Stimulated activated CD4-positive, alpha-beta T cell treated with anti-CD3 and anti-CD28 coated beads, TNF-alpha, amount 100 ng/mL, for 4 hours (primary cell): ENCODE measurements at places on chromosomes 2 and 18.

- DNase-seq: no peak
Measured at GRCh38 chr2:156326526-156327095, 5.9 kb downstream of the NR4A2 start.

GRCh38 chr2:147108548-147108947, 736.3 kb upstream of the ACVR2A start:
- DNase-seq: no peak

DNA sequence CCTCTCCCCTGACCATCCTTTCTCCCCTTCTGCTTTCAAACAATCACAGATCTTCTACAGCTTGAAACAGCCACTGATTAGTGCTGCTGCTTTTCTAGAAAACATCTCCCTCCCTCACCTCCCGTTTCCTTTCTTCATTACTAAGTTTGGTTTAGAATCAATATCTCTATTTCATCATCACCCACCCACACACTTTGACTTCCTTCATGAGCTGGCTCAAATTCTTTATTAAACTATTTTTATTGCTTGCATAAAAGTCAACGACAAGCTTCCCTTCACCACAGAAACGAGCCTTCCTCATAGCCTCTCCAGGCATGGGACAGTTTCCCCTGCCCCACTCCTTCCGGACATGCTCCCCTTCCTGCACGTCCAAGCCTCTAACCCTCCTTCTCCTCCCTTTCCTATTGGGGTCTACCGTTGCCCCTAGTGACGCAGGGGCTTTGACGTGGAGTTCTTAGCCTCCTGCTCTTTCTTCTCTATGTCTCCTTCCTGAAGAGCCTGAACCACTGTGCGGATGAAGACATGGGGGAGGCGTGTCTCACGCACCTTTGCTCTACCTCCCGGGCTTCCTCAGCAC, 172.0 kb downstream of the AFF3 start:
- DNase-seq: no peak

DNA sequence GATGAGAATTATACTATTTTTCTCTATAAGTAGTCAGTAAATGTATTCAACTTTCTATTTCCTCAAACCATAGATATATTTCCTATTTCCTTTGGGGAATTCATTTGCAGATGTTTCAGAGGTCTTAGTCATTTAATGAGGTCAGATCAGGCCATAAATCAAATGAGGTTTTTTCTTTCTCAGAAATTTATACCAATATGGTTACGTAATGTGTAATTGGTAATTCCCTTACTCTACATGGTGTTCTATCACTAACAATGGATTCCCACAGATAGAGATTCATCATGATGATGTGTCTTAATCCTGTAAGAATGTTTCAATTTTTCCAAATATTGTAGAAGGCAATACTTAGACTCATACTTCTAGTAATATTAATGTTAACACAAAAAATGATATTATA, 108.0 kb downstream of the DPP4 start:
- no peak for DNase-seq

DNA sequence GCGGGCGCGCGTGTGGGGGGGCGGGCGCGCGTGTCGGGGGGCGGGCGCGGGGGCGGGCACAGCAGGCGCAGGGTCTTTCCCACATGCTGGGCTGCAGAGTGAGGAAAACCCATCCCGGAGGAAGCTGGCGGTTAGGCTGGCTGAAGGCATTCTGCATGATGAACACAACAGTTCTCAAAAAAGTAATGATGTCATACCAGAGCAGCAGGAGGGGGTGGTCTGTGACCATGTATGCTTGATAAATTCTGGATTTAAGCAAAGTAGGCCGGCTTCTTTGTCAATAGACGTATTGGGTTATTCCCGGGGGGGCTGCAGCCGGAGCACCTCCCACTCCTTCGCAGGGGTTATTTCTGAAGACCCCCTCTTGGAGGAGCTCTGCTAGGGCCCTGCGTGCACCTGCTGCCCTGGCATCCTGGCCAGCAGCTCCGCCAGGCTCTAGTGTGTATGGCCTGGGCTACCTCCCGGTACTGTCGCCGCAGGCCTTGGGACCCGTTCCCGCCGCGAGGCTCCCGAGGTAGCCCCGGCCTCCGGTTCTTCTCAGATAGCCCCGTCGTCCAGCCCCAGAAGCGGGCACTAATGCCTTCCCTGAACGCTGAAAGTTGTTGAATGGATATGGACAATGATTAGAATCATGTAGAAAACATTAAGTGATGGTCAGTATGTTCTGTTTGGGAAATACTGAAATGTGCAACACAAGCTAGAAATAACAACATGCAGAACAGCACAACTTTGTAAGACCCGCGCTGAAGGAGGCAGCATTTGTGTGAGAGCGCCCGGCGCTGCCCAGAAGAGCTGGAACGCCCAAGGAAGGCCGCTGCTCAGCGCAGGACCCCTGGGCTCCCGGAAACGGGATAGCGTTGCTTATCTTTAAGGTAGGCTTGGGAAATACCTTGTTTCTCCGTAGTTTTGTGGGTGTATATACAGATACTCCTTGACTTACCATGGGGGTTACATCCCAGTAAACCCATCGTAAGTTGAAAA, 101.4 kb upstream of the RAB6C start:
- no peak for DNase-seq

- DNase-seq: no peak
Measured at GRCh38 chr2:151156431-151156830, 105.2 kb downstream of the RBM43 start.

DNA sequence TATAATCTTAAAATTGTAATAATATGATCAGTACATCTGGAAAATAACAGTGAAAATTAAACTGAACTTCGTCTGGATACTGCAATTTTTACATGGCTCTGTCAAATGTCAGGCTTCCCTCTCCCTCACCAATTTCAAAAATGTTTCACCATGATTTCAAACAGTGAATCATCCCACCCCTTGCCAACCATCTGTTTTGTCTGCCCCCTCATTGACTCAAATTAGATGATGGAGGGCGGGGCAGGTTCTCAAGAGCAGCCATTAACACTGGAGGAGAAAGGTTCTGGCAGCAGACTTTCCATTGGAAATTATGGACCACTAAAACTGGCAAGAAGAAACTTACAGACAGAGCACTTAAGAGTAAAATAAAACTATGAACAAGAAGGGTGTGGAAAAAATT, 1195.7 kb upstream of the ZEB2 start:
- DNase-seq: no peak

- DNase-seq: no peak
Measured at GRCh38 chr2:53998834-53999233, 28.0 kb upstream of the PSME4 start.
